Left lobe of liver (tissue), 2 donors: ENCODE measurements at places on chromosomes 13 and 19. TPM values are rescaled to one million over a fixed set of nuclear protein-coding genes. Genes with fewer than 3 reads are reported as not detected.
A peak's percentile ranks its signal among the peaks of the same experiment; 100 is the strongest.

DNA sequence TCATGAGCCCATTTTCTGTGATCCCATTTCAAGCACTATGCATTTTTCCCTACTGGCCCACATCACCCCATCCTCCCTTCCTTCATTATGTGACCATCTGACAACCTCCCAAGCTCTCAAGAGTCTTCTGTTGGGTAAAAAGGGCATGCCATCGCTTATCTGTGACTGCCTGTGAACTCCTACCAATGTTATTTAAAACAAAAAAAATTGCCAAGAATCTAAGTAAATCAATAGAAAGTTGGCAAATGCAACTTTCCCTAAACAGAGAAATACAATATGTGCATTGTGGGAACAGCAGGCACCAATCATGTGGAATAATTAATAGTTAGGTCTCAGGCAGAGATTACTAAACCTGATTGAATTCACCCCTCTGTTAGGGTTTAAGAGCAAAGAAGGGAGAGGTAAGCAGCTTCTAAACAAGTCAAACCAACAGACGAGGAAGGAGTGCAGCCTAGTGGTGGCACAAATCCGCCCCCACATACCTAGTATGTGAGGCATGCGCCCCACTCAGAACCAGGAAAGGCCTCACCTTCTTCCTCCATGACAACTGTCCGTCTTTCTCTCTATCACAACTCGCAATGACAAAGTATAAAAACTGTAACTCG lies 29.8 kb downstream of the DZIP1 start:
- DNase-seq: no peak

DNA sequence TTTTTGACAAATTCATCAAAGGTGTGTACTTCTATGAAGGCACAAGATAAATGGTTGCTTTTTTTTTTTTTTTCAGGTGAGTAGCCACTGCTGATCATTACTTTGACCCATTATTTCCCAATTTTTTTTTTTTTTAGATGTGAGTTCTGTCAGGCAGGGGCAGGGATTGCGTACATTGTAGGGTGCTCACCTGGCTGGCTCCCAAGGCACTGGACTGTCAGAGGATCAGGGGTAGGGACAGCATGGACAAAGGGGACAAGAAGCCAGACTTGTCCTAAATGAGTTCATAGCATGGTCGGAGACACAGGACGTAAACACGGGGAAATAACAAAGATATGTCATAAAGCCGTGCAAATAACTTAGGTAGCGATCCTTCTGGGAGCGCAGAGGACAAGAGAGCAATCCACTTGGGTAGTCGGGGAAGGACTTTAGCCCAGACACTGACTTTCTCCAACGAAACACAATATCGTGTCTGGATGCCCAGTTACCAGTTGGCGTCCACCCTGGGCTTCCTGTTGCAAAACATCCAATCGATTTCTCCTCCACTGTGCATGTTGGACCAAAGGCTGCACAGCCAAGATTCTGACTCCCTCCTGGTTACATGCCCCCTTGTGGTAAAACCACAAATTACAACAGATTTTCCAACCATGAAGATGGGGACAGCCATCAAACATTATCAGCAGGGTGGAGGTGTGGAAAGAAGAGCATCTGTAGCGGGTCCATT lies 27.5 kb upstream of the KATNAL1 start:
- peak; percentile 95 for DNase-seq

- DNase-seq: no peak
These were observed 50.3 kb downstream of the ARHGEF7 start for GRCh38 chr13:111165241-111166010.

DNA sequence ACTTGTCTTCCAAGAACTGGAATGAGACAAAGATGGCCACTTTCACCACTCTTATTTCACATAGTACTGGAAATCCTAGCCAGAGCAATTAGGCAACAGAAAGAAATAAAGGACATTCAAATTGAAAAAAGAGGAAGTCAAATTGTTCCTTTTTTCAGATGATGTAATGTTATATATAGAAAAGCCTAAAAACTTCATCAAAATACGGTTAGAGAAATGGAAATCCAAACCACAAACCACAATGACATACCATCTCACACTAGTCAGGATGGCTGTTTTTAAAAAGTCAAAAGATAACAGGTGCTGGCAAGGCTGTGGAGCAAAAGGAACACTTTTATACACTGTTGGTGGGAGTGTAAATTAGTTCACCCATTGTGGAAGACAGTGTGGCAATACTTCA lies 113.3 kb upstream of the SPRY2 start:
- DNase-seq: no peak

GRCh38 chr13:98286799-98287198 lies 109.7 kb upstream of the RNF113B start:
- no peak for DNase-seq

- peak; percentile 67 for DNase-seq
These were observed 4.9 kb upstream of the PALM start for GRCh38 chr19:703651-704446.

IL11 gene
- not detected for total RNA-seq

- DNase-seq: no peak
These were observed 1780.5 kb upstream of the MIR17HG start for GRCh38 chr13:89567025-89567424.

- no peak for DNase-seq
These were observed 2532.9 kb downstream of the PCDH9 start for GRCh38 chr13:64697226-64697625.

UBE2L5 gene
- not detected for total RNA-seq

EPSTI1 gene
- total RNA-seq: 2.1 TPM

GRCh38 chr13:27617881-27618321 lies 2.4 kb downstream of the LNX2 start:
- no peak for DNase-seq

GRCh38 chr19:4352701-4353121 lies 9.3 kb downstream of the MPND start:
- no peak for DNase-seq

GRCh38 chr19:6812612-6813011 lies 40.1 kb downstream of the VAV1 start:
- DNase-seq: no peak

DNA sequence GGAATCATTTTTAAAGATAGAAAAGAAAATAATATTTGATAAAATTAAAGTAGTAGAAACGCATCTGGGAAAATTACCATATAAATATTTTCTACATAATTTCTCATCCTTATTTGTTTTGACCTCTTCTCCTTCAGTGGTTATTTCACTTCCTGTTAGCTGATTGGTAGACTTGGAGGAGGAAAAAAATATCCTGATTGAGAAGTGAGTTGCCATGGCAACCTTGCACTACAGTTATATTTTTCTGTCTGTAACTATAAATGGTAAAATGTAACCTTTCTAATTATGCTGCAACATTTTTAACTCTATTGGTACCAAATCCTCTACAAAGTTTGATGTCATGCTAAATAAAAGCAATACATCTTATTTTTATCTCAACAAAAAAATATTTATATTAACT lies 45.2 kb downstream of the SCEL start:
- no peak for DNase-seq

DNA sequence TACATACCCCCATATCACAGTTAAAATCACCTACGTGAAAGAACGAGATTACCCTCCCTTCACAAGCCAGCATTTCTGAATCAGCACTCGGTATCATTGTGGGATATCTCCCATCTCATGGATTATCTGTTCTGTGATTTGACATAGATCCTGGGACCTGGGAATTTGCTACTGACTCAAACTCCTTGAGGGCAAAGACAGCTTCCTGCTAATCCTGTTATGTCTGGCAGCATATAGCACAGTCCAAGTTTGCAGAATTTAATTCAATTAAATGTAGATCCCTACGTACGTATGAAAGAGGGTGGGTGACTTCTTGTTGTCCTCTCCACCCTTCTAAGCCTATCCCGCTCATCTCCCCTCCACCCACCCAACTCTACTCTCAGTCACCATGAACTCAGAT lies 476.5 kb downstream of the KLF5 start:
- DNase-seq: no peak

ZNF541 gene
- 0.08 TPM for total RNA-seq

DNA sequence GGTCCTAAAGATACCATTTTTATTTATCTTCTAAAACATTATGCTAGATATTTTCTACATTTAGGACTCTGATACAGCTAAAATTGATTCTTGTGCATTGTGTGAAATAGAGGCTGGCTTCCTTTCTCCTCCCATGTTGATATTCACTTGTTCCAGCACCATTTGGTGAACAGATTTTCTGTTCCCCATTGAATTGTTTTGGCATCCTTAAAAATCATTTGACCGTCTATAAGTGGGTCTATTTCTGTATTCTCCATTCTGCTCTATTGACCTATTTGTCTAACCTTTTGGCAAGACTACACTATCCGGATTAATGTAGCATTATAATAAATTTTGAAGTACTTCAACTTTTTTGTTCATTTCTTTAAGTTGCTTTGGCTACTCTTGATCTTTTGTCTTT lies 2689.2 kb downstream of the PCDH9 start:
- DNase-seq: no peak

- no peak for DNase-seq
These were observed 7.9 kb upstream of the C13orf46 start for GRCh38 chr13:113981611-113982295.

DNA sequence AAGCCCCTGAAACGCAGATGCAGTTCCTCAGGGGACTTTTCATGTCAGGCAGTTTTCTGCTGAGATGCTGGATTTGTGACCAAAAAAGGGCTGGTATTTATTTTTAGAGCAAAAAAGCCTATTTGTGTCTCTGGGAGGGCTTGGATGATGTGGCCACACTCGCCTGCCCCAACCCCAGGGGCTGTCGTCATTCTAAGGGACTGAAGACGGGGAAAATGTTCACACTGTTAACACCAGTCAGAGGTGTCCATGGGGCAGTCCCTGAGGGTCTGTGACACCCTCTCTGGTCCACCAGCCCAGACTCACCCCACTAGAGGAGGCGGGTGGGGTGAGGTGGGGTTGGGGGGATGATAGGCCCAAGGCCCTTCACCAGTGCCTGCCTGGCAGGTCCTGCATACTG lies 15.9 kb upstream of the EPHX3 start:
- no peak for DNase-seq

- peak; percentile 82 for DNase-seq
These were observed 16.2 kb downstream of the DNASE2 start for GRCh38 chr19:12864721-12865715.

DNA sequence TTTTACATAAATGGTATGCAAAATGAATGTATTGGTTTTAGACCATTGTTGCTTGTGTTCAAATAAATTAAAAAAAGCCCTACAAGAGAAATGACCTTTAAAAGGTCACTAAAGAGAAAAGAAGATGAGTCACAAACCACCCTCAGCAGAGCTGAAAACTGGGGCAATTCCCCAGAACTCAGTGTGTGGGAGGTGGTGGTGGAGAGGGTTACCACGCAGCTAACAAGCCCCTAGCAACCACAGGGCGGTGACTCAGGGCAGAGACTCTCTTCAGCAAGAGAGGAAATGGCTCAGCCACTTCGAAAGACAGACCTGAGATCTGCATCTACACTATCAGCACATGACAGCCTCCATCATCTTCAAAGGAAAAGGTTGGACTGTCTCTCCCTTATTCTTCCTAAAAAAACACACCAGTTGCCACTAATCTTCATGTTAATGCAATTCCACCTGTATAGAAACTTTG lies 29.4 kb upstream of the NDFIP2 start:
- no peak for DNase-seq

GRCh38 chr13:44004878-44005277 lies 125.2 kb downstream of the LACC1 start:
- DNase-seq: no peak

OR10H2 gene
- total RNA-seq: not detected

DNA sequence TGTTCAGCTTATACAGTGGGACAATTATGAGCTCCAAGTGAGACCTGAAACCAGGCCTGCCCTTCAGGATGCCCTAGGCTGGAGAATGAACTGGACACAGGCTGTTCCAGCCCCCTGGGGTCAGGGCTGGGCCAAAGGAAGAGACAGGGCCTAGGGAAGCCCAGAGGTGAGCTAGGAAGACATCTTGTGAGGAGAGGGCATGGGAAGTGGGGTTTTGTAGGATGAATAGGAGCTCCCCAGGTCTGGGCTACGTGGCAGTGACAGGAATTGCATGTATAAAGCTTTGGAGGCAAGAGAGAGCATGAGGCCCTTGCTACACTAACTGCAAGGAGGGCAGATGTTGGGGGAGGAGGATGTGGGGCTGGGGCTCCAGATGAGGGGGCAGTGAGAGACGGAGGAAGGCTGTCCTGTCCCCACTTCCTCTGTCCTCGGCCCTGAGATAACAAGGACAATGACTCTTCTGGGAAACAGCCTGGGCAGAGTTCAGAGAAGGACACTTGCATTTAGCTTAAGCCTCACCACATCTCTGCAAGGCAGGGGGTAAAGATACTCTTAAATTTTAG lies 1.5 kb upstream of the TBXA2R start:
- no peak for DNase-seq

- DNase-seq: no peak
These were observed 132.8 kb downstream of the RGCC start for GRCh38 chr13:41590122-41590521.

MED16 gene
- 36.3 TPM for total RNA-seq

ARHGEF1 gene
- 37.4 TPM for total RNA-seq

DNA sequence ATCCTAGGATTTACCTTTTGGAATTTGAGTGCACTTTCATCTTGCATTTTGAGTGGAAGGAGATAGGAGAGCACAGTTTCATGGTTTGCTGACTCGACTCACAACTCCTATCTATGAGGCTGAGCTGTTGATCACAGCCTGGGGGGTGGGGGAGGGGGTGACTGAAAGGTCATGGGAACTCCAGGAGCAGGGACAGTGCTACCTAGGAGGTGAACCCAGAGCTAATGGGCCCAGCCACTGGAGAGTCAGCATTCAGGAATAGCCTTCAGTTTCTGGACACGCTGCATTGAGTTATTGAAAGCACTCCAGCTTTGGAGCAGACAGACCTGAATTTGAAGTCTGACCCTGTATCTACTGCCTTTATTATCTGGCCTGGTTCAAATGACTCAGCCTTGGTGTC lies 339.9 kb downstream of the SLC7A1 start:
- DNase-seq: no peak
